ENCODE measurements at places on chromosomes 3 and 15.

GRCh38 chr15:73225358-73226015, 143.3 kb downstream of the HCN4 start:
- DNase-seq, result no peak

- no peak for DNase-seq
Observed at GRCh38 chr3:76310089-76310488, 524.7 kb upstream of the ZNF717 start.

DNA sequence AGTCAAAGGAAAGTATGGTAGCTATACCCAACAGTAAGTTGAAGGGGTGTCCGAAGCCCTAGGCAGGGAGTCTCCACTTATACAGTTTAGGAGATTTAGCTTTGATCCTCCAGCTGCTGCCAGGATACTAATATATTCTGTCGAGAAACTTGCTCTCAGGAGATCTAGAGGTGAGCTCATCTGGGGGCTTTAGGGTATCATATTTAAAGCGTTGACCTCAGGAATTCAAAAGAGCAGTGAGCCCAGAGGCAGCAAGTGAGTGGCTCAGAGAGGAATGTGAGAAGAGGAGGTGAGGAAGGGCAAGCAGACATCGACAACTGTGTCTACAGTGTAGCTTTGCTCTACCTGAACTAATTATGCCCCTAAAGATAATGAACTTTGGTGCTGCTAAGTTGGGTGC, 245.1 kb upstream of the LRTM1 start:
- no peak for DNase-seq

DNA sequence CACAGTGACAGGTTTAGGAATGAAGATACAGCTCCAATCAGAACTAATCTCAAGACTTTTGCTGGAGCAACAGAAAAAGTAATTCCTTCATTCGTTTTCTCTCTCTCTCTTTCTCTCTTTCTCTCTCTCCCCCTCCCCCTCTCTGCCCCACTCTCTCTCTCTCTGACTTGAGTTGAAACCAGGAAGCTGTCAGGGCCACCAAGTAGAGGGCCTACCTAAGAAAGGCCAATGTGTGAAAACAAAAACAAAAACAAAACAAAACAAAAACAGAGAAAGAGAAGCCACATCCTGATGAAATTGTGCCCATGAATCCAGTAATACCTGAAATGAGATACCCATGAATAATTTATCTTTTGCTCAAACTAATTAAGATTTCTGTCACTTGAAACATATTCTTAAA, 72.9 kb downstream of the ATP8B4 start:
- DNase-seq, result no peak

GRCh38 chr3:171640520-171641412, 169.5 kb downstream of the PLD1 start:
- DNase-seq, result no peak

- no peak for DNase-seq
Observed at GRCh38 chr3:37321377-37321781, 147.0 kb upstream of the LRRFIP2 start.

- no peak for DNase-seq
Observed at GRCh38 chr3:5227812-5228211, 40.3 kb downstream of the EDEM1 start.

DNA sequence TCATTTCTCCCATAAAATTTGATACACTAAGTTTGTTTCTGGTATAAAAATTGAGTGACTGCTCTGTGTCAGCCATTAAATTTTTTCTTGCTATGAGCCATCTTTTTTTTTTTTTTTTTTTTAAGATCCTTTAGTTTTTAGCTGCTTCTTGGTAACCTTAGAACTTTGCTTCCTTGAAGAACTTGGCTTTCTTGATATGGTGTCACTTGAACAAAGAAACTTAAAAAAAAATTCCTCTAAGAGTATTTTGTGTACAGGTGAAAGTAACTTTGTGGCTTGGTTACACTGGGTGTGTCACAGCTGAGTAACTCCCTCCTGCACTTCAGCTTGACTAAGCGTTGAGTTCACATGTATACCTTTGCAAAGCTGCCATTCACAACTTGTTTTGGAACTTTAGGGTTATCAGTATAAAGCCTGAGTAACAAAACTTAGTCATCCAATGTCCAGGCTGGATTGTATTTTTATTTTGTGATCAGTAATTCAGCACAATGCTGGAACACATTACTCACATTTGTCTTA, 6.5 kb downstream of the CHD2 start:
- DNase-seq, result no peak

DNA sequence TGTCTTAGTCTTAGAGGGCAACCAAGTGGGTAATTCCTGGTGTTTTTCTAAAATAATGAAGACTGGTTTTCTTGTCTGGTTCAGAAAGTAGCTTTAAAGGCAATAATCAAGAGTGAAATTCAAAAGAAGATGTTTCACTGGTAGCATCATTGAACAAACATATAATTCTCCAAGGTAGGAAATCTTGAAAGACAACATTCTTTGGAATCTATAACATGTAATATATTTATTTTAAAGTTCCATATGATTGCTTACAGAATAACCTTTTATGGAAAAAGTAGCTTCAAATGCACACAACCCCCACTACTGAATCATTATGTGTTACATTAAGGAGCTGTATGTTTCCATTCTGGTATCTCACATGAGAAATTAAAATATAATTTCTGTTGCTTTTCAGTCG, 13.8 kb upstream of the FOXP1 start:
- no peak for DNase-seq

- DNase-seq, result no peak
Observed at GRCh38 chr15:48242535-48242934, 36.4 kb downstream of the SLC12A1 start.

GRCh38 chr3:70245746-70246525, 66.5 kb downstream of the MDFIC2 start:
- no peak for DNase-seq

- DNase-seq, result no peak
Observed at GRCh38 chr15:97849183-97849582, 111.3 kb upstream of the ARRDC4 start.

DNA sequence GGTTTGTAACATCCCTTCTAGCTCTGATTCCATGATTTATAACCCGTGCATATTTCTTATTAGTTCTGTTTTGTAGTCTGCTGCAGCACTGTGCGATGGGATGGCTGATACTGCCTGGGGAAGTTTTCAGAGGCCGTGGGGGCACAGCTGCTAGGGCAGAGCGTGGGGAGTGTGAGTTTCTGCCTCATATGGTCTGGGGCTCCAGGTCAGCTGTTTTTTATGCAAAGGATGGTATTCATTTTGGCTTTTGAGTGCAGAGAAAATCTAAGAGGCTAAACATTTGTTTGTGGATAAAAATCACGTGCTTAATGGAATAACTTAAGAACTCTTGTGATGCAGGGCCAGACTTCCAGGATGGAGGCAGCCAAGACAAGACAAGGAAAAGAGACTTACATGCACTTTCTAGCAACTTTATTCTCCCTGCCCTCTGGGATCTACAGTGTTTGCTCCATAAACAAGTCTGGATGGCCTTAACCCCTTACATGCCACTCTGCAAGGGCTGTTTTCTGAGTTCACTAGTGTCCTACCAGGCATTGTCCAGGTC, 45.5 kb upstream of the CFAP161 start:
- no peak for DNase-seq

DNA sequence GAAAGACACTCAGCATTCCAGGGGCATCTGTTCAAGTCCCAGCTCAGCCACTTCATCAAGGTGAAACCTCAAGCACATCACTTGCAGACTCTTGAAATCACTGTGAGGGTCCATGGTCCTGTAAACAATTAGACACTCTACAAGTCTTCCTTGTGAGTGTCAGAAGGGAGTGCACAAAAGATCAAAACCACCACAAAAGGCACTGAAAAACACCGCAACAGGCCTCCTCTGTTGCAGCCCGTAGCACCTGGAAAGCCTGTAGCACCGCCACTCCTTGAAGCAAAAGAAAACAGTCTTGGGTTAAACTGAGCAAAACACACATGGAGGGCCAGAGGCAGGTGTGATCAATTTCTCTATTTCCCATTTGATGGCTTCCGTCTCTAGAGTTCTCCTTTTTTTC, 63.8 kb upstream of the SNRK start:
- DNase-seq, result no peak

DNA sequence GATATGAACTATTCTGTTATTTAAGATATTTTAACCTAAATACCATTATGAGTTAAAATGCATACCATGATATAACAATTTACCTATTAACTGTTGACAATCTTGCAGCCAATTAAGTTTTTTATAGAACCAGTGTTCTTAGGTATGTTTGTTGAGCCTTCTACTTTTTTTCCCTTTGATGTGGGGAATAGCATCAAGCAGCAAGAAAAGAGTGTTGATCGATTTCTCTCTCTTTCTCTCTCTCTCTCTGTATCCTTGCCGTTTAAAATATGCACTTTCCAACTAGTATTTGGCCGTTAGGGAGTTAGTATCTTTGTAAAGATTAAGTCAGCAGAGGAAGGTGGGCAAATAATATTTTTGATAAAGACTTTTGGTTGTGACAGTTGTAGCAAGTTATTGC, 5.9 kb downstream of the CHD2 start:
- no peak for DNase-seq

DNA sequence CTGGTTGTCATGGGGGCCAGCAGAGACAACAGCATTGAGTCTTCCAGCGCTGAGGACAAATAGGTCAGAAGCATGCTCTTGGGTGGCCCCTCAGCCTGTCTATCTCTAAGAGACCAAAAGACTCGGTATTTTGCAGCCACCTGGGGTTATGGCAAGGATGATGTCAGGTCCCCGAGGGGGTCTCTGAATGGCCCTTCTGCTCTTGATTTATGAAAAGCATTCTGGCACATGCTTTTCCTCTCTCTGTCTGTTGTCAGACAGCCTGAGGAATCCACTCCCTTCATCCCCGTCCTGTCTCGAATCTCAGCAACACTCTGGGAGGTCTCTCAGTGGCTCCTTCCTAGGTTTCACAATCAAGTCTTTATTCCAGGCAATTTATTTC, 156.6 kb upstream of the RGMA start:
- DNase-seq, result no peak

GRCh38 chr3:186225603-186226002, 116.7 kb upstream of the ETV5 start:
- no peak for DNase-seq

DNA sequence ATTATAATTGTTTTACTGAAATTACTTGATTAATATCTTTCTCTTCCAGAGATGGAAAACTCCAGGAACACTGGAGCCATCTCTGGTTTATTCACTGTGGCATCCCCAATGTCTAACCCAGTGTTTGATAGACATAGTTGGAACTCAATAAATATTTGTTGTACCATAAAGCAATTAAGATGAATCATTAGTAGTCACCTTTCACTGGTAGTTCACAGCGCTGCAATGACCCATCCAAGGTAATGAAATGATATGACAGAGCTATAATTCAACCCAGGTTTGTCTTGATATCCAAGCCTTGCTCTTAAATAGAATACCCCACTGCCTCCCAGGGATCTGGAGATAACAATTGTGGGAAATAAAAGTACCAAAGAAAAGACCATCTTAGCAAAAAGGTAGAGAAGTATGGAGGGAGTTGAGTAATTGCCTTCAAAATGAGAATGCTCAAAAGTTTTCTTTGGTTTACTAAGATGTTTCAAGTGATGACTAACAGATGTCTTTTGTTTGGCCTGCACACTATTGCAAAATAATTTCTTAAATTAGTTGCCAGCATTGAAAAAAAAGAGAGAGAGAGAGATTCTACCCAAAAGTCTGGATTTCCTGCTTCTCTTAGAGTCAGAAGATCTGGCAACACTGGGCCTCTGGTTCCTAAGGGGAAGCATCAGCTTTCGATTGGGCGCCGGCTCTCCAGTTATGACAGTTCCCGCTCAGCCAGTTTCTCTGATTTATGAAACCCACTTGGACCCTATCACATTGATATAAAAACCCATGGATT, 348.5 kb downstream of the ERC2 start:
- DNase-seq, result peak; percentile 61

DNA sequence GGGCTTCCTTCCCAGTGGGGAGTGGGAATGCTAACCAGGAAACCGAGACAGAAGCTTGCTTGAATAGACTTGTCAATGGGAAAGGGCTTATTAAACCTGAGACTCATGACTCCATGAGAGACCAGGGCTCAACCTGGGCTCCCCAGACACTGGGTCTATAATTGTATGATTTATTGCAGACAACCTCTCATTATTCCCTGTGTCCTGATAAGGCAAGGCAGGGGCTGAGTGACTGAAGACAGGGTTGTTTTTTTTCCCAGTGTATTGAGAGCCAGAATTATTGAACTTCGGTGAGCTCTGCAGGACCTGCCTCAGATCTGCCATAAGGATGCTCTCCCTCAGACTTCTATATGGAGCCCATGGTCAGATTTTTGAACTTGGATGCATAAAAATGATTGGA, 79.5 kb upstream of the KLHL25 start:
- no peak for DNase-seq

DNA sequence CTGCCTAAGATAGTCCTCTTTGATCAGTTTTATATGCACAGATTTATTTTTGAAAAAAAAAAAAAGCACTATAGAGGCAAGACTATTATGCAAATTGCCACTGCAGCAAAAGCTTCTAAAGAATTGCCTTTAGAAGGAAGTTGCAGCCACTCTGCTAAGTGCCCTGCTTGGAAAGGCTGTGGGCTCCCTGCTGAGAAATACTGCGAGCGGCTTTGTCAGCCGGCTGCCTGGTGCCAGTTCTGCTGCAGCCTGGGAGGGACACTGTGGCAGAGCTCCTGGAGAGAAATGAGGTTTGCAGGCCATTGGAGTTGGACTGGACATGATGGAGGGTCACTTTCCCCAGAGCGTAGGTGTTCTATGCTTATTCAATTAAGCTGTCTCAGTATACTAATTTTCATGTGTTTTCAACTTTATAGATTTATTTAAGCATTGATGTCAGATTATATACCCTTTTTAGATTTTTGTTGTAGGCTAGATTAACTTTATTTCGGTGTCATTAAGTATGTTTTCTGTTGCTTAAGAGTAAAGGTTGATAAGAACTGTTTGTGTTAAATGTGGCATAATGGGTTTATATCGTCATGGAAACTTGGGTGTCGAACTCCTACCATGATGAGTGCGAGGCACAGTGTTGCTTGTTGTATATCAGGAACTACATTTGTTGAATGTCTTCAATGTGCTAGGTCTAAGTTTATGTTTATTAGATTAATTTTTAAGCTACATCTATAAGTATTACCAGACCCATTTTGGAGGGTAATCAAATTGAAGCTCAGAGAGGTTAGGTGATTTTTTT, 6.6 kb downstream of the MAP2K5 start:
- no peak for DNase-seq

DNA sequence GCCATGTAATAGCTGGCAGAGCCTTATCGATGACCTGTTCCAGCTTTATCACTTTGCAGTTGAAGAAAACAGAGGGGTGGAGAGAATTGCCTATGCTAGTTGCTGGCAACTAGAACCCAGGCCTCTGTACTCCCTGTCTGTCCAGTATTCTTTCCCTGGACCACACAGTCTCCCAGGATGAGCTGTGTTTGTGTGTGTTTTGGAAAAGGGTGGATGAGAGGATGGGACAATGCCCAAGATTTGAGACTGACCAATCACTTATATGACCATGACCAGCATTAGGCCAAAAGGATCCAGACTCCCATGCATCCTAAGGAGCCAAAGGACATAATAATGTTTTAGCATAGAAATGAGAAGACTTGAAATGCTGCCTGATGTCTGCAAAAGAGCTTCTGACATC, 102.6 kb downstream of the CD200R1L start:
- no peak for DNase-seq

- peak; percentile 84 for DNase-seq
Observed at GRCh38 chr15:74406992-74407705, 26.6 kb downstream of the SEMA7A start.

GRCh38 chr3:14552717-14553116, 12.6 kb upstream of the GRIP2 start:
- DNase-seq, result no peak

Data from HS-5 (cell line).